CD4-positive, alpha-beta T cell treated with Interleukin-6 at 100 ng/mL for 8 hours (primary cell): ENCODE measurements at places on chromosomes 4 and X.

DNA sequence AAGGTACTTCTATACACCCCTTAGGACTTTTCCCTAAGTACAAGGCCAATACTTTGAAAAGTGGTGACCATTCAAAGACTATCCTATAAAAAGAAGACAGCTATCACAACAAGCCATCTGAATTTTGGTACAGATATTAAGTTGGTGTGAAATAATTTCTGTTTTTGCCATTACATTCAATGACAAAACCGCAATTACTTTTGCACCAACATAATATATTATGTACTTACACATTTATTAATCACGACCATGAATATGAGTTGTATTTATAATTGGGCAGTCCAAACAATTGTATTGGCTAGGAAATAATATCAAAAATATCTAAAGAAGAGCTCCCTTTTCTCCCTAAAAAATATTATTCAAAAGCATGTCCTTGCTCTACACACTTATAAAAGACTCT lies 215.7 kb downstream of the TMA16 start:
- no peak for DNase-seq

- DNase-seq: no peak
Measured at GRCh38 chr4:106627051-106627450, 258.5 kb upstream of the GIMD1 start.

- no peak for DNase-seq
Measured at GRCh38 chrX:151424505-151424904, 27.5 kb downstream of the VMA21 start.

- no peak for DNase-seq
Measured at GRCh38 chr4:15293711-15294110, 134.1 kb upstream of the C1QTNF7 start.

DNA sequence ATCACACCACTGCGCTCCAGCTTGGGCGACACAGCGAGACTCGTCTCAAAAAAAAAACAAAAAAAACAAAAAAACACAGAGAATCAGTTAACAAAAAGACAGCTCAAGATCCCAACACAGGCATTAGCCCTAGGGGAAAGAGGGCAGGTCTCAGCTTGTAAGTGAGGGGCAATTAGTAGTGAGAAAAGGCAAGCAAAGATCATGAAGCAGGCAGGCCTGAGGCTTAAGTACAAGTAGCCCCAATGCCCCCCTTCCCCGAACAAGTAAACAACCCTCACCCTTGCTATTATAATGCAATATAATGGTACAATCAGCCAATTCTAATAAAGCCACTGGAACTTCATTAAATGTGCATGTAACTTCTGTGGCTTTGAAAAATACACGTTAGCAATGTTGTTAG lies 17.0 kb downstream of the ADGRA3 start:
- DNase-seq: no peak

DNA sequence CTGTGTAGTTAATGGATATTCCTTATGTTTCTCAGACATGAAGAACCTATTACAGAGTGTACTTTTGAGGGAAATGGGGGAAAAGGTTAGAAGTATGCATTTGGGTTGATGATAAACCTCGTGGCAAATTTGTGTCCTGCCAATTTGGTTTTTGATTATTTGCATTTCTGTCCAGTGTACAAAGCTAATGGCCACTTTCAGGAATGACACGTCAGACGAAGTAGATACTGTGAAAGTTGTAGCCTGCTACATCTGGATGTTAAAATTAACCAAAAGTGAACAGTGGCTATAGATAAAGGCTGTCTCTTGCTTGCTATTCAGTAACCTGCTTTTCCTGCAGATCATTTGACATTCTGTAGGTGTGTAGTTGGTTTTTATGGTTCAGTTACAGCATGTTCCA lies 1.0 kb downstream of the PRDX4 start:
- DNase-seq: no peak

DNA sequence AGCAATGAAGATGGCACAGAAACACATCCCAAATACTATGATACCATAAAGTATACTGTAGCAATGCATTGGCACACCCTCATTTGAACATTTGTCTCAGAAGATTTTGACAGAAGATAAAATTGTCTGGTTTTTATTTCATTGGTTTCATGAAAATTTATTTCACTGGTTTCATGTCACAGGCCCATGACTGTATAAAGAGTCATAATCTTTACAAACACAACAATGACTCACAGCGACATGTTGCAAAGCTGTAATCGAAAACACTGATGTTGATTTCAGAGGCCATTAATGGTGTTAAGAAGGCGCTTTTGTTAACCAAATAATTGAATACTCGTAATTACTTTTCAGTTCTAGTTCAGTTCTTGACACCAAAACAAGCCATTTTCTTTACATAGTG lies 8.1 kb upstream of the DTHD1 start:
- no peak for DNase-seq

- DNase-seq: no peak
Measured at GRCh38 chr4:16203083-16203482, 23.2 kb downstream of the TAPT1 start.

DNA sequence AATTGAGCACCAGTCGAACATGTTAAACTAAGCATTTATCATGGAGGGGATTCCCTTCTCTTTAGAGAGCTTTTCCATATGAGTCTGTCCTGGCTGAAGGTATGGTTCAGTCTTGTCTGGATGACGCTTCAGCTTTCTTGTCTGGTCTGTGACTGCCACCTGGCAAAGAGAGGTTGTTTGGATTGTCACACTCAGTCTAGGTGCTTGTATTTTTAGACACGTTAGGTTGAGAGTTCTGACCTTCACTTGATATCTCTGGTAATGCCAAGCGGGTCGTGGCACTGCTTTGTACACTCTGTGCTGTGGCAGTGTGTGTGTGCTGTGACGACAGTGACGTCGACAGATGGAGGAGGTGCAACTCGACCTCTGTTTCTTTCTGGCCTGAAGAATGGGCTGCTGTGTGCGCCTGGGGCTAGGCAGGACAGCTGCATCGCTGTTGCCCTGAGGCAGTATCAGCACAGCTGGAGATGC lies 12.6 kb downstream of the NOCT start:
- DNase-seq: no peak

DNA sequence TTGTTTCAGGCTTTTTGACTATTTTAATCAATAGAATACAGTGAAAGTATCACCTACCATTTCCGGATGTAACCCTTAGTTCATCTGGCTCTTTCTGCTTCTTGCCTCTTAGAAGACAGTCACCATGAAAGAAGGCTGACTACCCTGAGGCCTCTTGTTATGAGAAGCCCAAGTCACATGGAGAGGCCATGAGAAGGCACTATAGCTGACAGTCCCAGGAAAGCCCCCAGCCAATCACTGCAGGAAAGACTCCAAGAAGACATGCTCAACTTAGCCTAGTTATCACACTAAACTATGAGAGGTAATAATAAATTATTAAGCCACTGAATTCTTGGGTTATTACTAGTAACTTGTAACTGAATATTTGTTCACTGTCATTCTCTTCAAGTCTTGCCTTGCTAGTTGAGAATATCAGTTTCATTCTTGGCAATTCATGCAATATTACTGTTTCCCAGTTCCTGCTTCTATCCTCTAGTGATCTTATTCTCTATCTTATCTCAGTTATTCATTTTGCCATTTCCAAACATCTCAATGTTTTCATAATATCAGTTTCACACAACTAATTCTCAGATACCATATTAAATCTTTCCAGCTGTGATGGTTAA lies 57.1 kb upstream of the GUCY1A1 start:
- DNase-seq: no peak

DNA sequence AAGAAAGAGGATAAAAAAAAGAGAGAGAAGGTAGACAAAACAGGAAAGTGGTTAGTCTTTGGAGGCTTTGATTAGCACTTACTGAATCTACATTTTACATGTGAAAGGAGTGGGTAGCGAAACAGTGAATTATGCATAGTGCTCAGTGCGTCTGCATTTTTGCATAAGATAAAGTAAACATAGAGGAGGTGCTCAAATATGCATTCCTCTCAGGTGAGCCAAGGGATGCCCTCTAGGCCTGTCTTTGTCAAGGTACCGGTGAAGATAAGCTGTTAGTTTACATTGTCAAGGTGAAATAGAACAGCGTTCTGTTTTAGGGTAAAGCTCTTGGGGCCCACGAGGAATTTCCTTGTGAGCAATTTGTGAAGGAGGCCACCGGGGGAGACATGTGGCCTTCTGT lies 260.6 kb downstream of the TRIML1 start:
- DNase-seq: no peak

- no peak for DNase-seq
Measured at GRCh38 chr4:7206911-7207567, 14.7 kb downstream of the SORCS2 start.

GRCh38 chr4:180812783-180813182 lies 1430.4 kb upstream of the TENM3 start:
- DNase-seq: no peak

GRCh38 chr4:76476571-76476970 lies 41.5 kb downstream of the SHROOM3 start:
- no peak for DNase-seq

DNA sequence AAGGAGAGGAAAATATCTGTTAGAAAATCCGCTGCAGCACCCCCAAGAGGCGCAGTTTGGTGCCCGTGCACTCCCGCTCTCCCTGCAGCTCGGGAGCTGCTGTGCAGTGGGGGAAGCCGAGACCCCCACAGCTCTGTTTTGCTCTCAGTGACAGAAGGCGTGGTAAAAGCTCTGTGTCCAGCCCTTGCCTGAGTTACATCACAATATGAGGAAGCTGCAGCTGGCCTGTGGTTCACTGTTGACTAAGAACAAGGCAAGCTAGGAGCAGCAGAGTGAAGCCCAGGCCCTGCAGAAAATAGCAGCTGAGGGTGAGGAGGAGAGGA lies 88.5 kb upstream of the ADRA2C start:
- no peak for DNase-seq

DNA sequence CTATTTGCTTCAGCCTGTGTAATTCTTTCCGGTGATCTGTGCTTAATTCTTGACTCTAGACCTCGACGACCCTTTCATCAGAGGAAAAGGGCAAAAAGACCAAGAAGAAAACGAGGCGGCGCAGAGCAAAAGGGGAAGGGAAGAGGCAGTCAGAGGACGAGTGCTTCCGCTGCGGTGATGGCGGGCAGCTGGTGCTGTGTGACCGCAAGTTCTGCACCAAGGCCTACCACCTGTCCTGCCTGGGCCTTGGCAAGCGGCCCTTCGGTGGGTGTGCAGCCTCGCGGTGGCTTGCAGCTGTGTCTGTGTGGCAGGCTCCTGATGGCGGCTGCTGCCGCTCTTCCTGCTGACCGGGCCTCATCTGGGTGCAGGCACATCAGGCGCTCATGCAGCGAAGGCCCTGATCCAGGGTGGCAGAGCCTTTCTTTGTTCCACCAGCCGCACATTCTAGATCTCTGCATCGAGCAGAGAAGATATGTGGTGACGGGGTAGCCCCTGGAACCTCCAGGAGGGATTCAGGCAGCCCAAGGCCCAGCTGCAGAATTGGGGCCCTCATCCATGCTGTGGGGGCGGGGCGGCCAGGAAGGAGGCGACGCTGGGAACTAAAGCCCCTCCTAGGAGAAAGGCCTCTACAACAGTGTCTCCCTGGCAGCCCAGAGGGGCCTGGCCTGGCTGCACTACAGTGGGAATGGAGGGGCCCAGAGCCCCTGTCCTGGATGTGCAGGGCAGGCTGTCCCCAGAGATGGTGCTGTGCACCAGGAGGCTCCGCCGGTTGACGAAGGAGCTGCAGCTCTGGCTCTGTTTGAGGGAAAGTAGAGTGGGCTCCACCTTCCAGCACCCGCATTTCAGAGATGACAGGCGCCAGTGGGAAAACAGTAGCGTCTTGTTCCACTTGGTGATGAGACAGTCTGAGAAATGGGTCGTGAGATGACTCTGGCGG lies 32.1 kb downstream of the NELFA start:
- no peak for DNase-seq

GRCh38 chrX:42869659-42870476 lies 91.9 kb upstream of the PPP1R2C start:
- no peak for DNase-seq

DNA sequence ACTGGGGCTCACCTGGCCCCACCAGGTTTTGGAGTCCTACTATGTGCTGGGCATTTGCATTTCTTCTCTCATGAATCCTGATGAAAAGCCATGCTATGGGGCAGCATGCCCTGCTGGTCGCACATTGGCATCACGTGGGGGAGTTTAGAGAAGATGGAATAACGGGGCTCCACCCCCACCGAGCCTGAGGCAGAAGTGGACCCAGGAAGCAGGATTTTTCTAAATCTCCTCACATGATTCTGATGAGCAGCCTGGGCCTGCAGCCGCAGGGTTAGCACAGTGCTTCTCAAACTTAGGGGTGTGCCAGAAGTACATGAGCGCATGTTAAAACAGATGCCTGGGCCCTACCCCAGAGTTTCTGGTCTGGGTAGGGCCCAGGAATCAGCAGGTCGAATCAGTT lies 4.6 kb upstream of the SORCS2 start:
- DNase-seq: no peak

DNA sequence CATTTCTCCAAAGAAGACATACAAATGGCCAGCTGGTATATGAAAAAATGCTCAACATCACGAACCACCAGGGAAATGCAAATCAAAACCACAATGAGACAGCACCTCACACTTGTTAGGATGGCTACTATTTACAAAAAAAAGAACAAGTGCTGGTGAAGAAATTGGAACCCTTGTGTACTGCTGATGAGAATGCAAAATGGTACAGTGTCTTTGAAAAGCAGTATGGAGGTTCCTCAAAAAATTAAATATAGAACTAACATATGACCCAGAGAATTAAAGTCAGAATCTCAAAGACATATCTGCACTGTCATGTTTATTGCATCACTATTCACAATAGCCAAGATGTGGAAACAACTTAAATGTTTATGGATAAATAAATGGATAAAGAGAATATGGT lies 20.9 kb downstream of the PAGE4 start:
- DNase-seq: no peak

GRCh38 chr4:100289530-100289888 lies 99.2 kb upstream of the DDIT4L start:
- no peak for DNase-seq
